ENCODE measurements at places on chromosomes 5 and 9.

- no peak for DNase-seq
Measured at GRCh38 chr9:96086936-96087571, 211.6 kb downstream of the ERCC6L2 start.

GRCh38 chr9:109887079-109887478, 107.1 kb downstream of the PALM2AKAP2 start:
- no peak for DNase-seq

- no peak for DNase-seq
Measured at GRCh38 chr9:21502586-21502985, 20.5 kb upstream of the IFNE start.

- no peak for DNase-seq
Measured at GRCh38 chr5:173775261-173776197, 112.6 kb upstream of the CPEB4 start.

DNA sequence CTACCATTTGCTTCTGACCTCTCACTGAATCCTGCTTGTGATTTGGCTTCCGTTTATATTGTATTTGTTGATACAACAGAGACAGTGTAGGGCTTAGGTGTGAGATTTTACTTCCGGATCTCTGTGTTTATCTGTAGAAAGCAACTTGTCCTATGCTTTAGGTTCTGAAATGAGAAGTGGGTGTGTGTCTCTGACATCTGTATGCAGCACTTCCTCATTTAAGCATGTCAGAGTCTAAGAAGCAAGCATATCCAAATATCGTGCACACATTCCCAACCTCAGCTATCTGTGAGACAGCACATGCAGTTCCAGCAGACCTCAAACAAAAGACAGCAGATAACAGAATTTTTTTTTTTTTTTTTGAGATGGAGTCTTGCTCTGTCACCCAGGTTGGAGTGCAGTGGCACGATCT, 16.3 kb downstream of the KLF9 start:
- DNase-seq = no peak

DNA sequence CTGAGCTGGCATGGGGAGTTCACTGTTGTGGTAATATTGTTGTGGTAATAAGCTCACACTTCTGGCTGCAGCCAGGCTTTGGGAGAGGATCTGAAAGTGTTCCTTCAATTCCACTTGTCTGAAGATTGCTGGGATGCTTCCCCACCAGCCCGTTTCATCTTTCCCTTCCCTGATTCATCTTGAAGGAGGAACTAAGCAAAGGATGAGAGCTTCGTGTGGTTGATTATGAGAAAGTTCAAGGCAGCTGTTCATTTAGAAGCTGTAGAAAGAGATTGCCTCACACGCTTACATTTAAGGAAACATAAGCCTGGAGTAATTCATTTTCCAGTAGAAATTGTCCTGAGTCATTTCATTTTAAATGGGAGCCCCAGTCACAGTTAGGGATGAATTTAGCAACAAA, 122.4 kb upstream of the GAS1 start:
- no peak for DNase-seq

- DNase-seq = no peak
Measured at GRCh38 chr5:30781643-30782042, 411.8 kb upstream of the CDH6 start.

DNA sequence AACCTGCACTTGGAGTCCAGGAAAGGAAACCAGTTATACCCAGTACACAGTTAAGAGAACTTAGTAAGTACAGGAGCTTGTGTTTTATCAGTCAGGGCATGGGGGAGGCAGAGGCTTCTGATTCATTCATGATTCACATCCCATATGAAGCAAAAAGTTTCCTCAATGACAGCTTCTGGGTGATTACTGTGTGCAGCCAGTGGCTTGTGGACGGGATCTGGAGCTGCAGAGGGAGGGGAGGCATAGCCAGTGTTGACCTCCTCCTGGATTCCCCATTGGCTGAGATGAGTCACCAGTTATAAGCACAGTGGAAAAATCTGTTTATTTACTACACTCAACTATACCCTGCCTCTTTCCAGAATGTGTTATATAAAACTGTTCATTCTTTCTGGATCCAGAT, 17.7 kb downstream of the IL31RA start:
- peak; percentile 38 for DNase-seq

- peak; percentile 33 for DNase-seq
Measured at GRCh38 chr9:21965401-21965951, 28.7 kb downstream of the CDKN2A start.

GRCh38 chr5:63401436-63402046, 560.7 kb downstream of the HTR1A start:
- DNase-seq = peak; percentile 20

DNA sequence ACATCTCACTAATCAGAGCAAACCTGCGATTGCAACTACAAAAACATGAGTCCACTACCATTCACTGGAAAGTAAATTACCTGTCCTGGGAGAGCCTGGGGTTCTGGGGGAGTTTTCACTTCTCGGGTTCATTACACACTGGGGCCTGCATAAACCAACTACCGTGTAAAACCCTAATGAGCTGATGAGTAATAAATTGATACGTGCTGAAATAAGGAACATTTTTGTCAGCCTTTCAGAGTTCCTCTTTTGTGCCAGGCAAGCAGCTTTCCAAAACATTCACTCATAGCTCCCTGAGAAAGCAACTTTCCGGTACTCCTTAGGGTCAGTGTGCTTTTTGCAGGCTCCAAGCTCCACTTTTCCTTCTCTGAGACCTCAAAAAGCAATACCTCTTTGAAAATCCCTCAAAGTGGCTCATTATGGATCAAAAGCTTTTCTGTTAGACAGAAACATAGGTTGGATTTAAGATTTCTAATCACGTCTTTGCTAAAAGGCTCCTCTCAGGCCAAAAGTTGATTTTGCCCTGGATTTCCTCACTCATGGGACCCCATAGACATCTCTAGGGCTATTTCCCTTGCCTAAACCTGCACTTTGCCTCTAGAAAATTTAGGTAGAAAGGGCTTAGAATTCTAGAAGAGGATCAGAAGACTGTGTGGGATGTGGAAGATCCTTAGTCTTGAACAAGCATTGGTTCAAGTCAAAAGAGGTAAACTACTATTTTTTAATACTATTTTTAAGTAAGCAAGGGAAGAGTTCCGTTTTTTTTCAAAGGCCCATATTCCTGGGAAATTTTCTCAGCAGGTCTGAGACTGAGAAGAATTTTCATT, 74.8 kb downstream of the ST8SIA4 start:
- DNase-seq = no peak

- no peak for DNase-seq
Measured at GRCh38 chr9:1550636-1551035, 464.5 kb upstream of the SMARCA2 start.

GRCh38 chr5:109035436-109035835, 287.7 kb downstream of the FER start:
- no peak for DNase-seq

Measured in stimulated activated CD4-positive, alpha-beta T cell treated with anti-CD3 and anti-CD28 coated beads, Interleukin-2, amount 100 ng/mL, for 48 hours (primary cell).